ENCODE measurements at places on chromosomes 3 and 15. TPM values are rescaled to one million over a fixed set of nuclear protein-coding genes. Genes with fewer than 3 reads are reported as not detected.

DNA sequence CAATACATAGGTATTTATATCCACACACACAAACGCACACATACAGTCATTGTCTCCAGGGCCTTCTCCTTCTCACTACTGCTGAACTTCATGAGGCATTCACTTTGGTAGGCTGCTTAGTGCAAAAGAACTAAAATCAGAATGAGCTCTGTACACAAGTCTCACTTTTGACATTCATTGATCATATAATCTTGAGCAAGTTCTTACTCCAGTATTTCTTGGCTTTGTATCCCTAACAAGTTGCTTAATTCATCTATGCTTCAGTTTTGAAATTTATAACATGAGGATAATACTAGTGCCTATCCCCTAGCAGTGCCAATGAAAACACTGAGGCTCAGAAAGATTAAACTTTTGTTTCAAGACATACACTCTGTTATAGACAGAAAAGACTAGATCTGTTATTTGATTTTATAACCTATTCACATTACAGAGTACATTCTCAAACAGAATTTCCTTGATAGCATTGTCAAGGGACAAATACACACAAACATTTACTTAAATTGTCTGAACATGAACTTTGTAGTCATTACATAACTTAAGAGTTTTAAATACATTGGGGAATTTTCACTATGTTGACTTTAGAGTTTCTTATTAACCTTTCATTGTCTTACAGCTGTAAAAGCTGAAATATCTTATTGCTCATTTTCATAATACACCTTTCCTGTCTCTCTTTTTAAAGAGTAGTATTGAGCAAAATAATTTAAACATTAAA, 55.0 kb upstream of the SI start:
- no peak overlapping the region for H3K27ac ChIP-seq
- DNase-seq, result no peak
- no peaks in the 10 kb centered on the region for H3K27me3 ChIP-seq

- H3K27ac ChIP-seq, result no peak overlapping the region
- H3K36me3 ChIP-seq, result no peaks in the 10 kb centered on the region
- H3K27me3 ChIP-seq, result no peaks in the 10 kb centered on the region
- DNase-seq, result no peak
Measured at GRCh38 chr15:54803134-54803808, 393.5 kb downstream of the RSL24D1 start.

DNA sequence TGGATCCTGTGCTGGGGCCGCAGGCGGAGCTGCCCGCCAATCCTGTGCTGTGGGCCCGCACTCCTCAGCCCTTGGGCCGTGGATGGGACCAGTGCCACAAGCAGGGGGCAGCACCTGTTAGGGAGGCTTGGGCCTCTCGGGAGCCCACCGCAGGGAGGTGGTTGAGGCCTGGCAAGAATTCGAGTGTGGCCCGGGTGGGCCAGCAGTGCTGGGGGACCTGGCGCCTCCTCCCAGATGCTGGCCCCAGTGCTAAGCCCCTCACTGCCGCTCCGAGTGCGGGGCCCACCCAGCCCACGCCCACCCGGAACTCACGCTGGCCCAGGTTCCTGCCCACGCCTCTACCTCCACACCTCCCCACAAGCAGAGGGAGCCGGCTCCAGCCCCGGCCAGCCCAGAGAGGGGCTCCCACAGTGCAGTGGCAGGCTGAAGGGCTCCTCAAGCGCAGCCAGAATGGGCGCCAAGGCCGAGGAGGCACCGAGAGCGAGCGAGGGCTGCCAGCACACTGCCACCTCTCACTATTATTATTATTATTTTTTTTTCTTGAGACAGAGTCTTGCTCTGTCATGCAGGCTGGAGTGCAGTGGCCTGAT, 31.4 kb upstream of the TBL1XR1 start:
- no peak overlapping the region for H3K4me3 ChIP-seq
- no peaks in the 10 kb centered on the region for H3K27me3 ChIP-seq
- no peaks in the 10 kb centered on the region for H3K4me1 ChIP-seq
- DNase-seq, result no peak

GRCh38 chr3:169835533-169835932, 22.8 kb upstream of the LRRC34 start:
- no peaks in the 10 kb centered on the region for H3K27me3 ChIP-seq
- no peaks in the 10 kb centered on the region for H3K36me3 ChIP-seq
- peaks cover 7% of the 10 kb centered on the region for H3K4me1 ChIP-seq
- DNase-seq, result no peak
- H3K27ac ChIP-seq, result no peak overlapping the region
- no peak overlapping the region for H3K4me3 ChIP-seq

Gene ST3GAL6
- total RNA-seq, result 4.7 TPM

All from GM23338 (cell line).